ENCODE measurements at places on chromosomes 3 and 15.

DNA sequence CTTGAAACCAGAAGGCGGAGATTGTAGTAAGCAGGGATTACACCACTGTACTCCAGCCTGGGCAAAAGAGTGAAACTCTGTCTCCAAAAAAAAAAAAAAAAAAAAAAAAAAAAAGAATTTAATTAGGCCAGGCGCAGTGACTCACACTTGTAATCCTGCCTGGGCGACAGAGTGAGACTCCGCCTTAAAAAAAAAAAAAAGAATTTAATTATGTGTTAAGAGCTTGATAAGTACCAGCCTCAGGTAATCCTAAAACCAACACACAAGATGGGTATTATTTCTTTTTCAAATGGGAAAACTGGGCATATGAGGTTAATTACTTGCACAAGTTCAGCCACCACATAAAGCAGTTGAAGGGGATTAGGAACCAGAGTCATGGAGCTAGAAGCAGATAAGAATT, 49.0 kb downstream of the PBRM1 start:
- DNase-seq: no peak

- no peak for DNase-seq
Observed at GRCh38 chr3:71951361-71951760, 166.4 kb upstream of the PROK2 start.

DNA sequence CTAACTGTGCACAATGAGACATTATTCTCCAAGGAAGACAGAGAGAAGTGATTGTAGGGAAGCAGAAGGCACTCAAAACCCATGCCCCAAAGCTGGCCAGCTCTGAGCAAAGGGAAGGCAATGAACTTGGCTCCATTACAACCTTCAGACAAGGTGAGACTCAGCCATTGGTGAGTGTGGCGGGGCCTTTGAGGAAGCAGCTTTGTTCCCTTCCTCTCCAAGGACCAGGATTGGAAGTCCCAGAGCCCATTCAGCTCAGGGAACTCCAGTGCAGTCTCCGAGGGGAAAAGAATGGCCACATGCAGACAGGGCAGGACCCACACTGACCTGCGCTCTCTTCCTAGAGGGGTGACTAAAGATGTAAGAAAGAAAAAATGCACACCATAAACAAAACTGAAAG, 23.1 kb downstream of the HEG1 start:
- DNase-seq: no peak

DNA sequence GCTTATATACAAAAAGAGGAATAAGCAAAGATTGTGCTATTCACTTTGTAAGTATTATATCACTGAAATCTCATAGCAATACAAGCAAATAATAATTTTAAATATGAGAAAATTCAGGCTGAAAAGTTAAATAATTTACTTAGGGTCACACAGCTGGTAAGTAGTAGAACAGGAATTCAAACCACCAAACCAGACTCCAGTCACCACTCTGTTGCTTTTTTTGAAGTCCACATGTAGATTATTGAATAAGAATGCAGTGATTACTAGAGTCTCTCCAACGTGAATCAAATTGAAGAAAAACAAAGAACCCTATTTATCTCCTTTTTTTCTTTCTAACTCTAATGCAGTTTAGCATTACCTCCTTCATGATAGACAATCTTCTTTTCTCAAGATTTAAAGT, 15.9 kb downstream of the SPICE1 start:
- DNase-seq: no peak

DNA sequence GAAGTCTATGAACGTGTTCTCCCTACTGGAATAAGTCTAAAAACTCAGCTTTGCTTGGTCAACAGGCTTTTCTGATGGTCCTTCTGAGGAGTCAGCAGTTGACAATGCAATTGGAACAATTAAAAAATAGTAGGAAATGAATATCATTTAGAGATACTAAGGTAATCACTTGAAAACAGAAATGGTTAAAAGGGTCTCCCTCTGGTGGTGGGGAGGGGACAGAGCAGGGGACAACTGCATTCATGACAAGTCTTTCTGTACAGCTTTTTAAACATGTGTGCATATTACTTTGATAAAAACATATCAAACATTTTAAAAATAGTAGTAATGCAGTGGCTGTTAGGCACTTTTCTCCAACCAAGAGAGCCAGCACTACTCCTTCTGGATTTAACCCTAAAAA, 119.9 kb upstream of the FHIT start:
- no peak for DNase-seq

GRCh38 chr3:37863949-37864822, 2.5 kb downstream of the CTDSPL start:
- no peak for DNase-seq

DNA sequence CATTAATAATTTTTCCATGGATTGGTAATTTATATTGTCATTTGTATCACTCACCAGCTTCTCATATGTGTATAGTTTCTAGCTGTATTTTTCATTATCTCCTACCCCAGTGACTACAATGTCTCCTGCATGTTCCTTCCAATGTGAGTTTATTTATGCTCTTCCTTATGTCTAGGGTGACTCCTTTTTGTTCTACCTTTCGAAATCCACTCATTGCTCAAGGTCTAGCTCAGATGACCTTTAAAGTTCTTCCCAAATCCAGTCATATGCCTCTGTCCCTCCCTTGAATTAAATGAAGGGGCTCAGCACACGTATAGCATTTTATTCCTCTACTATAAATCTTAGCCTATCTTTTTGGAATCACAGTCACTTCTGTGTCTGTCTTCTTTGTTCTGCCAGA, 53.0 kb downstream of the TMEM45A start:
- DNase-seq: no peak

GRCh38 chr3:43695863-43696262, 5.1 kb downstream of the ABHD5 start:
- DNase-seq: no peak

GRCh38 chr15:88974392-88974791, 61.2 kb upstream of the MFGE8 start:
- DNase-seq: no peak

- no peak for DNase-seq
Observed at GRCh38 chr15:23038726-23039142, 635 bp downstream of the TUBGCP5 start.

GRCh38 chr3:127471142-127471541, 119.4 kb downstream of the TPRA1 start:
- no peak for DNase-seq

DNA sequence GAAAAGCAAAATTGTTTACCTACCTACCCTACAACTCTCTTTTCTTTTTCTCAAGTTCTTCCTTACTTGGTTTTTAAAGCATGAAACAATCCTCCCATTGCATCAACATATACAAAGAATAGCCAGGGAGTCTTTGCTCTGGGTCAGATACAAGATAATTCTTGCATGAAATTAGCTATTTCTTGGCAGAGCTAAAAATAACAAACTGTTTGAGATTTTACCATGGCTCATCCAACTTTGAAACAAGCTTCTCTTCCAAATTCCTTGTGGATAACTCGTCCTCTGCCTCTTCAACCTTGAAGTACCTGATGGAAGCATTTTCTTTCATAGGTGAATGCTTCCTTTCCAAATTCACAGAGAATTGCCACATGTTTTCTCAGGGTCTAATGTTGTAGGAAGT, 9.2 kb upstream of the CBLB start:
- no peak for DNase-seq

DNA sequence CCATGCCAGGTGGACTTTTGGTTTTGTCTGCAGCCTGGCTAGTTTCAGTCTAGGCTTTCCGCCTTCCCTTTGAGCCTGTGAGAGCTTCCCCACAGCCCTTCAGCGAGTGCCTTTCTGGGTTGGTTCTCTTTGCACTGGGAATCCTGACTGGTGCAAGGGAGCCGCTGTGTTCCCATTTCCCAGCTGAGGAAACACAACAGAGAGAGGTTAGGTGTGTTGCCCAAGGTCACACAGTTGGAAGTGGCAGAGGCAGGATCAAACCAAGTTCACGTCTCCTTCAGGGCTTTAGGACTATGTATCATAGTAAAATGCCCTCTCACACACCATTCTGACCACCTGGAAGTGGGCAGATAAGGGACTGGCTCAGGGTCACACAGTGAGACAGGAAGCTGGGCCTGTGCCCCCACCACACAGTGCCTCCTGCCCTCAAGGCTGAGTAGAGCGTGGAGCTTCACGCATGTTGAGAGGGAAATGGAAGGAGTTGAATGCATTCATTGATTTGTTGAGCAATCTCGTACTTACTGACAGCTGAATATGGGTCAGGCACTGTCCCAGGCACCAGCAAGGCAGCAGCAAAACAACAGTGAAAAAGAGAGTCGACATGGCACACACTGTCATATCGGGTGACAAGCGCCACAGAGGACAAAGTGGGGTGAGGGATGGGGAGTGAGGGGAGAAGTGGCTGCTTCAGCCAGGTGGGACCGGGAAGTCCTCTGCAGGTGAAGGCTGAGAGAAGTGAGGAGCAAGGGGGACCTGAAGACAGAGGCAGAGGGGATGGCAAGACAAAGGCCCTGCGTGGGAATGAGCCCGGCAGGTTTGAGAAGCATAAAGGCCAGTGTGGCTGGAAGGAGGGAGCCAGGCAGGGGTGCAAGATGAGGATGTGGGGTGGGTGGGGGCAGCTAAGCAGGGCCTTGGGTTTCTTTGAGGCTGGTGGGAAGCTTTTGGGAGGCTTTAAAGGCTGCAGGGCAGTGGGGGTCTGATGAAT, 12.3 kb upstream of the ANPEP start:
- no peak for DNase-seq

DNA sequence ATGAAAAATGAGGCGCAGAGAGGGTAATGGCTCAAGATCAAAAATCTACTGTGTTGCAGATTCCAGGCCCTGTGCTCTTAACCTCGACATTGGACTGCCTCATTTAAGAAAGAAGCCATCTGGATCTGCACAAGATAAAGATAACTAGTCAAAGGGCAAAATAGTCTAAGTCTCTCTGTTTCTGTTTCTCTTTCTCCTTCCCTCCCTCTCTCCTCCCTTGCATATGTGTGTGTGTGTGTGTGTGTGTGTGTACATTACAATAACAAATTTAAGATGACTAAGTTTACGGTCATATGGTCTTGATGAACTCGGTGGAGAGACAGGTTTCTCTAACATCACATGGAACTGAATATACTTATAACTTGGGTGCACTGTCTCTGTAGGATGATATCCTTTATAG, 69.2 kb downstream of the MEIS2 start:
- DNase-seq: no peak

GRCh38 chr3:188978421-188979171, 193.2 kb upstream of the TPRG1 start:
- DNase-seq: no peak

DNA sequence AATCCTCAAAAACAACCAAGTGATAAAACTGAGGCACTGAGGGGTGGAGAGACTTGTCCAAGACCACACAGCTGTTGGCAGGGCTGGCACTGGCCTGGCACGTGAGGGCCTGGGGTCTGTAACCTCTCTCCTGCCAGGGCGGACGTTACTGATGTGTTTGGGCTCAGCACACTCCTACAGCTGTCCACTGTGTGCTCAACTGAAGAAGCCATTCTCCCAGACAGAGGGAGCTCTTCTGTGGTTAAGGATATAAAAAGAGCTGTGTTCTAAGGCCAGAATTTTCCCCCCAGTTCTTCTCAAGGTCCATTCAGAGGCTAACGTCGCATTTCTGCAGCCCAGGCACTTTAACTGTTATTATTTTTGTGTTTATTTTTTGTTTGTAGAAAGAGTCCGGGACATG, 429.0 kb upstream of the ATP11B start:
- no peak for DNase-seq

GRCh38 chr3:95476534-95476933, 1337.9 kb upstream of the EPHA6 start:
- DNase-seq: no peak

DNA sequence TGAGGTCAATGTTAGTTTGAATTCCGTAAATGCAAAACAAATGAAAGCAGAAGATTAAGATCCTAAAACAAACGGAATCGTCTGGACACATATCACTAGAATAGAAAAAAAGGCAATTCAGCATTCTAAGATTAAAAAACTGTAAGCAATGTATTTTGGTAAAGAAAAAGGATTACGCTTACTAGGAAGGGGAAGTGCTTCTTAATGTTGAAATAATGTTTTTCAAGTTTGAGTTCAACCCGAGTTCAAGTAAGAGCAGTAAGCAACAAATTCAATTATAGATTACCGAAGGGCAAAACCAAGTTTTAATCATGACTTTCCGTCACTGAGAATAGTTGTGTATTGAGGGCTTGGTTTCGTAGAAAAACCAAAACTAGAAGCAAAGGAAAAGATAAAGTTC, 637 bp downstream of the CIP2A start:
- DNase-seq: no peak

GRCh38 chr3:20100151-20100550, 59.9 kb downstream of the KAT2B start:
- DNase-seq: no peak

- no peak for DNase-seq
Observed at GRCh38 chr15:92014281-92015030, 160.9 kb downstream of the SLCO3A1 start.

DNA sequence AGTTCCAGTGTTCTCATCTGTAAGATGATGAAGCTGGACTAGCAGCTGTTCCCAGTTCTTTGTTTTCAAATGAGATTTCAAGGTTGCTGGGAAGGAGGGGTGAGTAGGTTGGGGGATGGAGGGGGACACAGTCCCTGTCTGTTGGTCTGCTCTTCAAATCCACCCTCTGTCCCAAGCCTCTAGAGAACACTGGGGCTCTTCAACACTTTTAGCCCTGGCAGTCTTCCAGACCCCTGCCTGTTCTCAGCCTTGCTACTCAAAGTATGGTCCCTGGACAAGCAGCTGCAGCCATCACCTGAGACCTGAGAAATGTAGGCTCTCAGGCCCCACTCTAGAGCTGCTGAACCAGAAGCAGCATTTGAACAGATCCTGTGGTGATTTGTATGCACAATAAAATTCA, 41.3 kb downstream of the NEK11 start:
- no peak for DNase-seq

GRCh38 chr15:39999538-40000200, 39.3 kb downstream of the SRP14 start:
- DNase-seq: no peak

- DNase-seq: no peak
Observed at GRCh38 chr15:68271854-68272471, 5.6 kb upstream of the FEM1B start.

- no peak for DNase-seq
Observed at GRCh38 chr3:7062714-7063113, 201.8 kb downstream of the GRM7 start.

DNA sequence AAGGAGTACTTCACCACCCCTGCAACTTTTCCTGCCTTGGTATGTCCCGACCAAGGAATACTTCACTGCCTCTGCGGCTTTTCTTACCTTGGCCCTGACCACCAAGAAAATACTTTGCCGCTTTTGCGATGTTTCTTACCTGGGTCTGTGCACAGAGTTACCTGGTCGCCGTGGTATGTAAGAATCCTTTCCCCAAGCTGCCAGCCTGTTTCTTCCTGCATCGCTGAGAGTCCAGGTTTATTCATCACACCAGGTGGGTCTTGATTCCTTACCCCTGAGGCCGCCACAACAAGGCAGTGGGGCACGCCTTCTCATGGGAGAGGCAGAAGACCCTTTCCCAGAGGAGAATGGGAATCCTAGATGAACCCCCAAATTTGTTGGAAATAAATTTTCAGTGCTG, 511.3 kb downstream of the EDEM1 start:
- DNase-seq: no peak

- no peak for DNase-seq
Observed at GRCh38 chr3:45441584-45442310, 53.4 kb downstream of the LARS2 start.

- no peak for DNase-seq
Observed at GRCh38 chr3:135756106-135756668, 209.3 kb upstream of the PPP2R3A start.

DNA sequence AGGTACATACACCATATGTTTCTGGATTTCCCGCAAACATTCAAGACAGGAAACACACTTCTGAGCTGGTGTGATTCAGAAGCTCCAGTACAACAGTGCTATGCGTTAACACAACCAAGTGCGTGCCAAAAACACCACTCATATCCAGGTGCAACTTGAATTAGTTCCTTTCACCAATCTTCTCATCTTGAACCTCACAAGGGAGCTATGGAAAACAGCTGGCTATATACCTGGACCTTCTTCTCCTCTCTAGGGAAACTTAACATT, 31.3 kb downstream of the SUSD5 start:
- no peak for DNase-seq

All from GM12892 (cell line).